ENCODE measurements at places on chromosomes 12 and 14.

DNA sequence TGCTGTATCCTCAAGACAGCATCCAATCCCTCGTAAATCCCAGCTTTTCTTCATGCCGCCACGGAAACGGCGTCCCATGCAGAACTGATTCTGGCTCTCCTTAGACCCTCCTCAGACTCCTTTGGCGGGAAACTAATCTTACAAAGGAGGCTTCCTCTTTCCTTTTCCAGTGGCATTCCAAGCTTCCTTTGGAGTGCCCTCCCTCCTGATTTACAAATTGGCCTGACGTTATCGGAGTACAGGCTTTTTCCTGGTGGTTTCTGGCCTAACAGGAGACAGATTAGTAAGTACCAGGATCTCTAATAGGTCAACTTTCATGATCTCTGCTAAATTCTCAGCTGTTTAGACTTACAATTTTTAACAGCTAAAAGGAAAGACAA lies 1.3 kb upstream of the ZDHHC17 start:
- DNase-seq = no peak

GRCh38 chr14:95130549-95130948 lies 26.8 kb downstream of the DICER1 start:
- DNase-seq = no peak

DNA sequence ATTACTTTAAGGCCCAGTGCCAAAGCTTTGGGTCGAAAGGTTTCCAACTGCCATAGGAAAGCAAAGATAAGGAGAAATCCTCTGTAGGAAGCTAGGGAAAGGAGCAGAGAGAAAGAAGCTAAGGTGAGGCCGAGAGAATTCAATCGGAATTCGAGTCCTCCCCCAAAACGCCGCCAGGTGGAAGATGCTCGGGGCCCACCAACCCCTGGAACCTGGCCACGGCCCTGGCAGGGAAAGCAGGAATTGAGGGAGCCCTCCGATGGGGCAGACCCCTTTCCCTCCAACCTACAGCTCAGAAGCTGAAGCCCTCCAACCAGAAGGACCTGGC lies 498 bp downstream of the GMFB start:
- DNase-seq = no peak

GRCh38 chr12:14784471-14784870 lies 18.8 kb downstream of the WBP11 start:
- no peak for DNase-seq

- DNase-seq = no peak
Measured at GRCh38 chr14:83289896-83290295, 1756.2 kb upstream of the SEL1L start.

- DNase-seq = no peak
Measured at GRCh38 chr14:93703941-93704340, 84.3 kb downstream of the PRIMA1 start.

GRCh38 chr12:2825132-2825531 lies 9.7 kb downstream of the NRIP2 start:
- DNase-seq = no peak

DNA sequence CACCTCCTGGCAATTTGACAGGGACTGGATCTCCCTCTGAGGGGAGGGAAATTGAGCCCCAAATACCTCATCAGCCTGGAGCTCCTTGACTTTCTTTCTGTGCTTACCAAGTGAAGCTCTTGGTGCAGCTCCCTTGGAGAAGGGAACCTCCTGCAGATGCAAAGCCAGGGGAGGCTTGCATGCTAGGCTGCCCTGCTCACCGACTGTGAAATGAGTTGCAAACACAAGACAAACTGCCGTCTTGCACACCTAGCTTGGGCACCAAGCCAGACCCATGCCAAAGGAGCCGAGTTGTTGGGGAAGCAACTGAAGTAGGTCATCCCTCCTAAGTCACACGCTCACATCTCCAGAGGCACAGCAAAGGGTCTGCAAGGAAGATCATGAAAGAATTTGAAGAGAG lies 95.2 kb downstream of the GTF2A1 start:
- no peak for DNase-seq

DNA sequence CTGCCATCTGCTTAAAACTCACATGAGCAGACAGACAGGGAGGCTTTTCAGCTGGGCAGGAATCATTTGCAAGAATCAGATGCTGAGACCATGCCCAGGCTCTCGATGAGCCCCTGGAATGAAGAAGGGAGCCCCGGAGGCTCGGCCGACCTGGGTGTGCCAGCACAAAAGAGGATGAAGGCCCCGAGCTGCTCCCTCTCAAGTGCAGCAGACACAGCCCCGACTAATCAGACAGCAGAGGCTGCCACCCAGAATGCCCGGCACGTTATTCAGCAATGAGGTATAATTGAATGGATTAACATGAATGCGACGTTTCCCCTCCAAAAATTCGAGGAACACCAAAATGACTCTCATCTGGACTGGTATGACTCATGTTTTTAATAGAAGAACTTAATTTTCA lies 58.9 kb downstream of the BCL11B start:
- no peak for DNase-seq
